ENCODE measurements at places on chromosomes 7 and 10. TPM values are rescaled to one million over a fixed set of nuclear protein-coding genes. Genes with fewer than 3 reads are reported as not detected.

OIT3 gene
- total RNA-seq: 0.67 TPM

FGL2 gene
- 18.0 TPM for total RNA-seq

STEAP1B gene
- 0.39 TPM for total RNA-seq

NRG3 gene
- total RNA-seq: 0.70 TPM

Data from right atrium auricular region (tissue), 2 donors.